Activated CD8-positive, alpha-beta memory T cell treated with anti-CD3 and anti-CD28 coated beads, Interleukin-2, amount 50 U/mL, for 4 hours (primary cell): ENCODE measurements at places on chromosomes 7 and 10.

DNA sequence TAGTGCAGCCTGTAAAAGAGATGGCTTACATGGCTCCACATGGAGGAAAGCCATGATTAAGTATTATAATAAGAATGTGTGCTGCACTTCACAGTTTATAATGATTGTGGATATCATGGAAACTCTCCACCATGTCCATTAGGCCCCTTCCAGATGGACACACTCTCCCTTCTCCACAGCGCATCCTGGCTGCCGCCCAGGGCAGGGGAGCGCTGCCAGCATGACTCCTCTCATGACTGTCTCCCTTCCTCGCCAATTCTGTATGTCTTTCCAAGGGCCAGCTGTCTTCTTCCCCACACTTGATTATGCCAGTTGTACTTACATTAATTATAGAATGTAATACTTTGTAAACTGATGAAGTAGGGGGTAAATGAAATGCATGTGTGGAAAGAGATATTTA is 259.3 kb upstream of the TMEM72 start:
- DNase-seq: no peak

- no peak for DNase-seq
These were observed 56.0 kb downstream of the GTF2I start for GRCh38 chr7:74713567-74713966.

GRCh38 chr7:50855526-50855925 is 72.8 kb upstream of the GRB10 start:
- no peak for DNase-seq

GRCh38 chr7:81822811-81823210 is 53.0 kb upstream of the HGF start:
- no peak for DNase-seq

DNA sequence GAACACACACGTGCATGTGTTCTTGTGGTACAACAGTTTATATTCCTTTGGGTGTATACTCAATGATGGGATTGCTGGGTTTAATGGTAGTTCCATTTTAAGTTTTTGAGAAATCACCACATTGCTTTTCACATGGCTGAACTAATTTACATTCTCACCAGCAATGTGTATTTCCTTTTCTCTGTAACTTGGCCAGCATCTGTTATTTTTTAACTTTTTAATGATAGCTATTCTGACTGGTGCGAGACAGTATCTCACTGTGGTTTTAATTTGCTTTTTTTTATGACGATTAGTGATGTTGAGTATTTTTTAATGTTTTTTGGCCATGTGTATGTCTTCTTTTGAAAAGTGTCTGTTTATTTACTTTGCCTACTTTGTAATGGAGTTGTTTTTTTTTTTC is 256.6 kb downstream of the ZWINT start:
- DNase-seq: no peak

DNA sequence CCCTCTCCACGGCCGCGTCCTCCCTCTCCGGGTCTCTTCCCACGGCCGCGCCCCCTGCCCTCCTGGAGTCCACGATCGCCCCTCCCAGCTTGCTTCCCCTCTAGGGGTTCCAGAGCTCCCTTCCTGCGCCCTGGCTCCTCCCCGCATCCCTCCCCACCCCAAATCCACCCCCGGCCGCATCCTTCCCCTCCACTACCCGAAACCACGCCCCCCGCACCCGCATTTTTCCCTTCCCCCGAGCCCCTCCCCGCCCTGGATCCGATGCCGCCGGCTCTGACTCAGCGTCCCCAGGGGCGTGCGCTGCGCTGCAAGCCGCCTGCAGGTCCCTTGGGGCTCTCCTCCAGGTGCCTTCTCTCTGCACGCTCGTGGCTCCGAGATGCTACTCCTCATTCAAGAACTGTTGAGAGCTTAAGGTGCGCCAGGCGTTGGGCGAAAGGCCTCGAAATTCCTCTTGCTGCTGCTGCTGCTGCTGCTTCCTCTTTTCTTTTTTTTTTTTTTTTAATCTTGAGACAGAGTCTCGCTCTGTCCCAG is 372 bp upstream of the TMEM130 start:
- DNase-seq: peak; percentile 74

- DNase-seq: no peak
These were observed 200.3 kb downstream of the BICC1 start for GRCh38 chr10:58712982-58713381.

DNA sequence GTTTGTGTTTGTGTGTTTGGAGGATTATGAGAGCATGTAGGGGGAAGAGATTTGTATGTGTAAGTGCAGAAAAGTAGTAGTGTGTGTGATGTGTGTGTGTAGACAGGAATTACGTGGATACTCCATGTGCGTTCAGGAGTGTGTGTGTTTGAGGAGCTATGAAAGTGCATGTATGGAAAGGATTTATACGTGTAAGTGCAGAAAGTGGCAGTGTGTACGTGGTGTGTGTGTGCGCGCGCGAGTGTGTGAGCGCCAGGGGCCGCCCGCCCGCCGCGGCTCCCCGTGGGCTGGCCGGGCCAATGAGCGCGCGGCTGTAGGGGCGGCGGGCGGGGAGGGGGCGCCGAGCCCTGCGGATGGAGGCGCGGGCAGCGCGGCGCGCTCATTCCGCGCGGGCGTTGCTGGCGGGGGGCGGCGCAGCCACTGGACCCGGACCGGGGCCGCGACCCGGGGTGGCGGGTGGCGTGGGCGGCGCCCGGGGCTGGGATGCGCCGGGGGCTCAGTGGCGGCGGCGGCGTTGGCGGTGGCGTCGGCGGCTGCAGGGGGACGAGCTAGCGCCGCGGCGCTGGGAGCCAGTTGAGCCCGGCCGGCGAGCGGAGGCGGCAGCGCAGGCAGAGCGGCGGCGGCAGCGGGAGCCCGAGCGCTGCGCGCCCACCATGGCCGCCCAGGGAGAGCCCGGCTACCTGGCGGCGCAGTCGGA is at the start of gene BICC1:
Gene BICC1 (plus strand): TSS at position 382 of the 697 bp plus-strand sequence. CDS start 272 bp downstream, at position 654.
- DNase-seq: peak; percentile 13

- no peak for DNase-seq
These were observed 117.8 kb upstream of the AKR1E2 start for GRCh38 chr10:4708123-4708759.

GRCh38 chr10:35050568-35050967 is 39.6 kb downstream of the CUL2 start:
- no peak for DNase-seq

- DNase-seq: no peak
These were observed 57.4 kb downstream of the CHST15 start for GRCh38 chr10:124035928-124036558.

DNA sequence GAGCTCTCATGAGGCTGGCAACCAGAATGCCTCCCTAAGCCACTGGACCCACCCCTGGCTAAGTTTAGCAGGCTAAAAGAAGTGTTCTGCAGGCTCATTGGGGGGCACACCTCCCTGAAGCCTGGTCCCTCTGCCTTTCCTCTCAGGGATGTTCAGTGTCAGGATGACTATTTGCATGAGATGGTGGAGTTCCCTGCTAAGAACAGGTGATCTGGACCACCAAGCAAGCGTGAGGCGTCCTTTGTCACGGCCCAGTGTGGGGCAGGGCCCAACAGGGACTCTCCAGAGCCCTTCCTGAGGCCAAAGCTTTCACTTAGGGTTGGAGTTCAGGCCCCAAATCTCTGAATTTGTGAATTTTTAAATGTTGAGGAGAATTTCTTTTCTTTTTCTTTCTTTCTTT is 12.0 kb downstream of the SUFU start:
- DNase-seq: no peak

- DNase-seq: no peak
These were observed 23.7 kb downstream of the CRPPA start for GRCh38 chr7:16397501-16398145.
